ENCODE measurements at places on chromosomes 2 and 18.
A peak's percentile ranks its signal among the peaks of the same experiment; 100 is the strongest.

- no peak for DNase-seq
Measured at GRCh38 chr2:160910681-160911080, 249.5 kb upstream of the TANK start.

GRCh38 chr18:58993260-58993659 is 128.6 kb downstream of the ZNF532 start:
- no peak for DNase-seq

DNA sequence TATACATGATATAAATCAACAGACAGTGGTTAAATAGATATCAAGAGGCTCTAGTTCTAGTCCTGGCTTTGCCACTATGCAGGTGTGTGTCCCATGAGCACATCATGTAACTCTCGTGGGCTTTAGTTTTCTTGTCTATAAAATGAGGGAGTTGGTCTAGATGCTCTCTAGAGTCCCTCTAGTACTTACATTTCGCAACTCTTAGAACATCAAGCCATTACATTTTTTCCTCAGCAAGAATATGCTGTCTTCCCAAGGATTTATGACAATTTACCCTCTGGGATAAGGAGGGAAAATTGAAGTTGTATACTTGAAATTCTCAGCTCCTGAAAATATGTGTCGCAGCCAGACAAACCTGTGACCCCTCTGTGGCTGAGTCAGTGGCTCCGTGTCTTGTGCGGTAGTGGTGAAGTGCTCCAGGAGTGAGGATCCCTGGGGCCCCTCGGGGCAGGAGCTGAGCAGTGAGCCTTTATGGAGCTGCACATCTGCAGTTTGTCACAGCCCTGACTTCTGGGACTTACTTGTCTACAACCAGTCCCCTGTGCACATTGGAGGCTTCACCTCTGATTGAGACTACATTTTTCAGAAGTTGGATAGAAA is 6.8 kb downstream of the PKP4 start:
- no peak for DNase-seq

- DNase-seq = no peak
Measured at GRCh38 chr2:123095219-123095835, 929.8 kb upstream of the CNTNAP5 start.

DNA sequence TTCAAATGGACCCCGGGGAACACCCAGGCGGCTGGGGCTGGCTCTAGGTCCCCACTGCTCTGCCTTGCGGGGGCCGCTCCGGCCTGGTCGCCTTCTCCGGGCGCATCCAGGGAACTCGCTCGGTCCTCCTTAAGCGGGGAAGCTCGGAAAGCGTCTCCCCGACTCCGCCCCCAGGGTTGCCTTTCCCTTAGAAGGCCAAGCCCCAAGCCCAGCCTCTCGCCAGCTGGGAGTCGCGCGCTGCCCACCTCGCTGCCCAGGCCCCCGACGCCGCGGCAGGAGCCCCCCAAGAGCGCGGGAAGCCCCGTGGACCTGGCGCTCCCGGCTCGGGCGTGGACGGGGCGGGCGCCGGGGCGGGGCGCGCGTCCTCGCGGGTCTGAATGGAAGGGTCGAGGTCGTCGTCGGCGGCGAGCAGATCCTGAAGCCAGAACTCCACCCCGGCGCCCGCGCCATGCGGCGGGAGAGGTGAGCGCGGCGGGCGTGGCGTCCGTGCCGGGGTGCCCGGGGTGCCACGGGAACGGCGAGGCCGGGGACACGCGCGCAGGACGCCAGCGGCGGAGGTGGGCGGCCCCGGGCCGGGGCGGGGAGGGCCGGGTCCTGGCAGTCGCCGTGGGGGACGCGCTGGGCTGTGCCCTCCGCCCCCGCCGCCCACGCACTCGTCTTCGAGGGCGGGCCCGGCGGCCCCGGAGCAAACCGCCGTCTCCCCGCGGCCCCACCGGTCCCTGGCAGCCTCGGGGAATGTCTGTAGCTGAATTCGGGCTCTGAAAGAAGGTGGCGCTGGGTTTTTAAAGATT is at the start of gene BOK:
TSS of gene BOK (plus strand) at position 214 of the 791 bp plus-strand sequence. CDS start 739 bp downstream, outside the sequence.
- DNase-seq = peak; percentile 69

Data from thyroid gland (tissue), 4 donors.